ENCODE measurements at places on chromosomes 2 and 18.

- no peak overlapping the region for H3K27ac ChIP-seq
- peaks cover 16% of the 10 kb centered on the region for H3K4me1 ChIP-seq
- H3K4me3 ChIP-seq, result no peak overlapping the region
- DNase-seq, result no peak
- H3K36me3 ChIP-seq, result no peaks in the 10 kb centered on the region
Measured at GRCh38 chr2:105376789-105377240, 22.0 kb downstream of the FHL2 start.

- no peaks in the 10 kb centered on the region for H3K27me3 ChIP-seq
- H3K4me3 ChIP-seq, result no peak overlapping the region
- peaks cover 13% of the 10 kb centered on the region for H3K36me3 ChIP-seq
- DNase-seq, result no peak
Measured at GRCh38 chr2:10428355-10428754, 19.8 kb downstream of the ODC1 start.

GRCh38 chr2:187051350-187051749, 202.4 kb upstream of the ZSWIM2 start:
- H3K36me3 ChIP-seq, result no peaks in the 10 kb centered on the region
- H3K4me3 ChIP-seq, result no peak overlapping the region
- no peaks in the 10 kb centered on the region for H3K27me3 ChIP-seq
- H3K4me1 ChIP-seq, result no peaks in the 10 kb centered on the region

DNA sequence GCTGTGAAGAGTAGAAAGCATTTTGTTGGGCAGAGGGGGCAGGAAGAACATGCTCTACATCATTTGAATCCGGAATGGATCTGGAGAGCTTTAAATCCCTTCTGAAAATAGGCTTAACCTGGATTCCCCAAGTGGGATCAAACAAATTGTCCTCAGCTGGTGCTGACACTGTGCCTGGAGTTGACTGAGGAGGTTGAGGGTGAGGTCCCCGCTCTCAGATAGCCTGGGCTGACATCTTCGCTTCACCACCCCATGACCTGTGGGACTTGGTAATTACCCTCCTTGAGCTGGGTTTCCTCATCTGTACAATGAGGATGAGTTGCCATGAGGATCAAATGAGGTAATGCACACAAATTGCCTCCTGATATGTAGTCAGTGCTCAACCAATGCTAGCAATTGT, 117.8 kb upstream of the SMAD2 start:
- peaks cover 46% of the 10 kb centered on the region for H3K27me3 ChIP-seq
- no peak for DNase-seq
- H3K4me1 ChIP-seq, result no peaks in the 10 kb centered on the region
- no peak overlapping the region for H3K27ac ChIP-seq
- H3K4me3 ChIP-seq, result no peak overlapping the region

- H3K4me3 ChIP-seq, result no peak overlapping the region
- no peaks in the 10 kb centered on the region for H3K36me3 ChIP-seq
- no peak overlapping the region for H3K27ac ChIP-seq
- DNase-seq, result no peak
- no peaks in the 10 kb centered on the region for H3K4me1 ChIP-seq
Measured at GRCh38 chr18:9441061-9441460, 34.3 kb upstream of the RALBP1 start.

- no peak overlapping the region for H3K4me3 ChIP-seq
- H3K27me3 ChIP-seq, result no peaks in the 10 kb centered on the region
- no peak overlapping the region for H3K27ac ChIP-seq
- H3K36me3 ChIP-seq, result no peaks in the 10 kb centered on the region
- DNase-seq, result no peak
Measured at GRCh38 chr2:120262150-120262549, 9.5 kb downstream of the RALB start.

DNA sequence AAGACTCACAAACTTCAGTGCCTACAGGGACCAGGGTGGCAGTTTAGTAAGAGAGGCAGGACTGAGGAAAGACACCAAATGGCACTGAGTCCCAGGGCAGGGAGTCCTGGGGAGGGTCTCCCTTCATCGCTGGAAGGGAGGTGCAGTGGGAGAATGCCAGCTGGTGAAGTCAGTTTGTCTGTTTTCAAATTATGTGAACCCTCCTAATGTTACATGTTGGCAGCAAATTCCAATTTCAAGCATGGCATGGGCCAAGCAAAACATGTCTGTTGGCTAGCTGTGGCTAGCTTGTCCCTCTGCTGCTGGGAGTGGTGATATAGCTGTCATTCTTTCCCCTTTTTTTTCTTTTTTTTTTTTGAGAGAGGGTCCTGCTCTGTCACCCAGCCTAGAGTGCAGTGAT, 55.9 kb upstream of the HAAO start:
- H3K36me3 ChIP-seq, result no peaks in the 10 kb centered on the region
- H3K27ac ChIP-seq, result no peak overlapping the region
- DNase-seq, result no peak
- H3K4me1 ChIP-seq, result no peaks in the 10 kb centered on the region
- H3K4me3 ChIP-seq, result no peak overlapping the region
- H3K27me3 ChIP-seq, result no peaks in the 10 kb centered on the region

GRCh38 chr2:101748000-101748399, 50.5 kb downstream of the MAP4K4 start:
- peaks cover 78% of the 10 kb centered on the region for H3K4me1 ChIP-seq
- peaks cover 1% of the 10 kb centered on the region for H3K36me3 ChIP-seq
- H3K4me3 ChIP-seq, result no peak overlapping the region
- no peak overlapping the region for H3K27ac ChIP-seq

- H3K36me3 ChIP-seq, result peaks cover 2% of the 10 kb centered on the region
- no peak for DNase-seq
- no peaks in the 10 kb centered on the region for H3K27me3 ChIP-seq
- no peak overlapping the region for H3K4me3 ChIP-seq
- no peak overlapping the region for H3K27ac ChIP-seq
- H3K4me1 ChIP-seq, result no peaks in the 10 kb centered on the region
Measured at GRCh38 chr18:42508683-42509296, 553.8 kb downstream of the PIK3C3 start.

DNA sequence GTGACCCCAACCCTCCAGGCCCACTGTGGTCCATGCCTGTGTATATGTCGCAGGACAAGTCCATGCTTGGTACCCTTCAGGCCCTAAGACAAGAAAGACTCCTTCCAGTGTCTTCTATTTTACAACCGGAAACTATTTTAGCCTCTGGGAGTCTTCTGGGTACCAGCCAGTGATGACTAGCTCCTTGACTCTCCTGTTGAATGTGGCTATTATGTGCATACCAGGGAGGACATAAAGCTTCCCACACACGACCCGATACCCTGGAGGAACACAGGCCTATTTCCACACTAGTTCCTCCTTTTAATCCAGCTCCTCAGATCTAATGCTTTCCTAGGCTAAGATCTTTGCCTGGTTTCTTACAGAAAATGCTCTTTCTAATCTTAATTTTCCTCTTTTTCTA, 178.1 kb downstream of the NCKAP5 start:
- no peaks in the 10 kb centered on the region for H3K4me1 ChIP-seq
- no peak for DNase-seq
- no peak overlapping the region for H3K4me3 ChIP-seq
- no peak overlapping the region for H3K27ac ChIP-seq
- H3K27me3 ChIP-seq, result no peaks in the 10 kb centered on the region

DNA sequence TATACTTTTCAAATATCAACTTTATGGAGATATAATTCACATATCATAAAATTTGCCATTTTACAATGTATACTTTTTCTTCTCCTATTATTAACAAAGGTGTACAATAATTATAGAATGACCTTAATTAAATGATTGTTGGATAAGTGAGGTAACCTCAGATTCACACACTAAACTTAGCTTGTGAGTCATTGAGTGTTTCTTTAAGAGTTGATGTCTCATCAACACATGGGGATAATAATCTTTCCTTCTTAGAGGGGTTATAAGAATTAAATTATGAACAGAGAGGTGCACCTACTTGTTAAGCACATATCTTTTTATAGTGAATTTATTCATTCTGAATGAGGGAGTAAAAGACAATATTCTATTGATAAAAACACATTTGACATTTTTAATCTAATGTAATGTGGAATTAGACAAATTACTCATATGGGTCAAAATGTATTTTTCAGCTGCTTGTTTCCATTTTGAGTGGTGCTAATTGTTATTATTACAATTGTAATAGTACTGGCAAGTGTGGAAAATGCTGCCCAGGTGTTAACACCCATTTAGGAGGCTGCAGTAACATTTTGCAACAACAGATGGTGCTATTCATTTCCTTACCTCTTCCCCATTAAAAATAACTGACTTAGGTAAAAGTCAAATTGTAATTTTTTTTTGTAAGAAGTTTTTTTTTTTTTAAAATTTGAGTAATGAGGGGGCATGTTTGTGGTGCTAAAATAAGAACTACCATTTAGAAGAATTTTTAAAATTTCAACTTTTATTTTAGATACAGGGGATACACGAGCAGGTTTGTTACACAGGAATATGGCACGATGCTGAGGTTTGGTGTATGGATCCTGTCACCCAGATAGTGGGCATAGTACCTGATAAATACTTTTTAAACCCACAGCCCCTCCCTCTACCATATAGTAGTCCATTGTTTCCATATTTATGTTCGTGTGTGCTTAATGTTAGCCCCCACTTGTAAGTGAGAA, 32.1 kb upstream of the DYNAP start:
- no peaks in the 10 kb centered on the region for H3K36me3 ChIP-seq
- no peak for DNase-seq
- H3K27ac ChIP-seq, result no peak overlapping the region

DNA sequence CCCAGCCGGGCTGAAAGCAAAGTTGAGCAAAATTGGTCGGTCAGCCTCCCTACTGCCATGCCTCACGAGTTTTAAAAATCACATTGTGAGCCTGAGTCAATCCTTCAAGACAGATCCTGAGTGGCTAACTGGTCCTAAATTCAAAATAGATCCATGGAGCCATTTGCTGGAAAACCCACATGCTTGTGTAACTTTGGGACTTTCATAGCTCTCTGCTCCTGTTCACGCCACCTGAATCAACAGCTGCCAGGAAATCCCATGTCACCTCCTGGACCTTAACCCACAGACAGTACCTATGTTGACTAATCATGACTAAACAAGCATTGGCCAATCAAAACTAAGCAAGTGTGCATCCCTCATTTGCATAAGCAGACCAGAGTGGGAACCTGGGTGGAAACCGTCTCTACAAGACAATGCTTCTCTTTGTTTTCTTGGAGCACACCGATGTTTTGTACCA, 42.8 kb upstream of the LDLRAD4 start:
- peaks cover 12% of the 10 kb centered on the region for H3K4me1 ChIP-seq
- H3K27me3 ChIP-seq, result peaks cover 4% of the 10 kb centered on the region
- no peak for DNase-seq
- no peak overlapping the region for H3K27ac ChIP-seq
- peaks cover 3% of the 10 kb centered on the region for H3K36me3 ChIP-seq
- no peak overlapping the region for H3K4me3 ChIP-seq

GRCh38 chr18:52903857-52904256, 563.9 kb downstream of the DCC start:
- no peak overlapping the region for H3K4me3 ChIP-seq
- H3K36me3 ChIP-seq, result no peaks in the 10 kb centered on the region
- H3K27ac ChIP-seq, result no peak overlapping the region
- H3K4me1 ChIP-seq, result no peaks in the 10 kb centered on the region
- no peaks in the 10 kb centered on the region for H3K27me3 ChIP-seq

DNA sequence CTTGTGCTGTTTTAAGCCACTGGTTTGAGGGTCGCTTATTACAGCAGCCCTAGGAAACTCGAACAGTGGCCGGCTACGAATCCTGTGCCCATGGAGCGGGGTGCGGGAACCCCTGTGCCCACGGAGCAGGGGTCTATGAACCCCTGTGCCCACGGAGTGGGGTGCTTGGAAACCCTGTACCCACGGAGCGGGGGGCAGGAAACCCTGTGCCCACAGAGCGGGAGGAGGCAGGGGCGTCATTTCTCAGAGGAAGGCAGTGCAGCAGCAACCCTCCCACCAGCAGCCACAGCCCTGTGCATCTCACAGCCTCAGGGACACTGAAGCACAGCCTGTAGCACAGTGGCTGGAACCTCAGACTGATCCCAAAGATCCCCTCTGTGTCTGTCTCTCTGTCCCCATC, 34.2 kb upstream of the GPC1 start:
- no peaks in the 10 kb centered on the region for H3K36me3 ChIP-seq
- peaks cover 41% of the 10 kb centered on the region for H3K27me3 ChIP-seq
- H3K4me3 ChIP-seq, result no peak overlapping the region
- DNase-seq, result no peak

DNA sequence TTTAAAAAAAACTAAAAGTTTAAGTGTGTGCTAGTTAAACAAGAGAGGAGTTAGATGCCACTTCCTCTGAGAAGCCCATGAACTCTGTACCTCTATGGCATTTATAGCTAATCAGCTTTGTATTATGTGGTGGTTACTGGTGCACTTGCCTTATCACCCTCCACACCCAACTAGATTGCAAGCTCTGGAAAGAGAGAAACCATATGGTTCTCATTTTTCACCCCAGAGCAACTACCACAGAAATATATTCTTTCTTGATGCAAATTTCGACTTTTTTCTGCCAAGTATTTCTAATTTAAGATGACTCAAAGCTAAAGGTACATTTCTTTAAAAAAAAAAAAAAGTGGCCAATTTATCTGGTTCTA, 24.2 kb downstream of the RAPH1 start:
- H3K4me3 ChIP-seq, result no peak overlapping the region
- no peak overlapping the region for H3K27ac ChIP-seq
- no peaks in the 10 kb centered on the region for H3K4me1 ChIP-seq
- DNase-seq, result no peak
- H3K36me3 ChIP-seq, result no peaks in the 10 kb centered on the region

DNA sequence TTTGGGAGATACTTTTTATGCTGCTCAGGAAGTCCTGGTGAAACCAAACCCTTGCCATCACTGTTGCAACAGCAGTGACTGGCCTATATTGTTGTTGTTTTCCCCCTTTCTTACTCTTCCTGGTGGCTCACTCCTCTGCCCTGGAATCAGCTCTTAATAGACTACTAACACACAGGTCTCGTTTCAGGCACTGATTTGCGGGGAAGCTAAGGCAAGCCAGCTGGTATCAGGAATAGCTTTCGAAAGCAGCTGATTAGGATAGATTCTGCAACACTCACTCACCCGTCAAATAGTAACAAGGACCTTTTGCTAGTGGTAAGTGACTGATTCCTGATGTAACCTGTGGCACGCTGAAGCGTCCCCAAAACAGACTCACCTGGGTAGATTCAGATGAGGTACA, 360.4 kb downstream of the PLCL1 start:
- H3K4me1 ChIP-seq, result no peaks in the 10 kb centered on the region
- no peak overlapping the region for H3K4me3 ChIP-seq
- H3K27me3 ChIP-seq, result no peaks in the 10 kb centered on the region
- DNase-seq, result no peak

- H3K36me3 ChIP-seq, result no peaks in the 10 kb centered on the region
- H3K27me3 ChIP-seq, result no peaks in the 10 kb centered on the region
- no peak overlapping the region for H3K4me3 ChIP-seq
- DNase-seq, result no peak
Measured at GRCh38 chr2:179677746-179678505, 183.5 kb downstream of the ZNF385B start.

DNA sequence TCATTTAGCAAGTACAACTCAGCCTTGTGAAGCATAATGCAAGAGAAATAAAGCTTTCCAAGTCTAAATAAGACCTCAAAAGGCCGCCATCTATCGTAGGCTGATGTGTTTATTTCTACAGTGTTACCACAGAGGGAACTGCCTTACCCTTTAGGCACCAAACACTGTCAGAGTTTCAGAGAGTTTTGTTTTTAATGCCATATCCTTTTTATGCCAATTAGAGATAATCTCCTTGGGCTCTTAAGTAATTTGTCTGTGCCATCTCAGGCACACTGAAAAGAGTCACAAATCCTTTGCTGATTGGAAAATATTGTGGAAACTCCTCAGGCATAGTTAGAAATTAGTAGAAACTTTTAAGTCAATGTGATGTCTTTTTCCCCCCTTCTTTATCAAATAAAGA, 797.1 kb downstream of the SLC4A3 start:
- no peak overlapping the region for H3K27ac ChIP-seq
- no peaks in the 10 kb centered on the region for H3K4me1 ChIP-seq
- H3K36me3 ChIP-seq, result no peaks in the 10 kb centered on the region
- no peak for DNase-seq
- H3K27me3 ChIP-seq, result no peaks in the 10 kb centered on the region
- H3K4me3 ChIP-seq, result no peak overlapping the region
